ENCODE measurements at places on chromosomes 5 and 9.

GRCh38 chr5:72224946-72225463 lies 95.0 kb downstream of the MRPS27 start:
- no peak for DNase-seq

DNA sequence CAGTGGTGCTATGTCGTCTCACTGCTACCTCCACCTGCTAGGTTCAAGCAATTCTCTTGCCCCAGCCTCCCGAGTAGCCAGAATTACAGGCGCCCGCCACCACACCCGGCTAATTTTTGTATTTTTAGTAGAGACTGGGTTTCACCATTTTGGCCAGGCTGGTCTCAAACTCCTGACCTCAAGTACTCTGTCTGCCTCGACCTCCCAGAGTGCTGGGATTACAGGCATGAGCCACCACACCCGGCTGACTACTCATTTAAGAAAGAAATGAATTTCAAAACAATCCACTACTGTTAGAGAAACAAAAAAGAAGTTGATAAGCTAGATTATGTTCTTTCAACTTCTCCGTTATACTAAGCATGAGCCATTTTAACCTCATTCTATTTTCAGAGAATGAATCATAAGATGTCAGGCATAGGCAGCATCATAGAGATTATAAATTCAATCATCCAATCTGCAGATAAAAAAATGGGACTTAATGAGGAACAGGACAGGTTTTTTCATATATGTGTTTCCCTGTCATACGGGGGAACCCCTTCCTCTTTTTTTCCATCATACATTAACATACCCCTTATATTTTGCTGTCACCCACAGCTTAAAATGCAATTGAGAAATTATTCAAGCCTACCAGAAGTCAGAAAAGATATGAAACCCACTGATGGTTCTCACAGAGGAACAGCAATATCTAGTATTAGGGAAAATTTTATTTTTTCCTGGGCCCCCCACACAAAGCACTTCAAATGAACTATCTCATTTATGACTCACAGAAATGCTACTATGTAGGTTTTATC lies 26.5 kb upstream of the ADRB2 start:
- DNase-seq: no peak

DNA sequence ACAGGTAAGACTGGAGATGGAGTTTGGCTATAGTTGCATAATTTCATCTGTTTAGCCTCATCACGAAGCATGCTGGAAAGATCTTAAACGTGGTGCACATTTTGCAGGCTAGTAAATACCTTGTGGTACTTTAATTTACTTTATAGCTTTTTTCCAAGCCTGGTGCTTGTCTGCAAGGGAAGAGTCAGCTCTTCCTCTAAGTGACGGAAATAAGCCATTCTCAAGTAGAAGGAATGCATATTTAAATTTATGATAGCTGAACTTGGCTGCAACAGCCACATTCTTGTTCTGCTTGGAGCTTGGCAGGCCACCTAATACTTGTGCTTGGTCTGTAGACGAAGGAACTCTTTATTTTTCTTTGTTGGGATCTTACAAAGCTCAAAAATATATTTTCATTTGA lies 188.0 kb upstream of the PIK3R1 start:
- peak; percentile 50 for DNase-seq

- peak; percentile 29 for DNase-seq
Observed at GRCh38 chr5:158406884-158407823, 548.2 kb upstream of the CLINT1 start.

GRCh38 chr5:80967500-80968181 lies 7.5 kb downstream of the RASGRF2 start:
- peak; percentile 57 for DNase-seq

DNA sequence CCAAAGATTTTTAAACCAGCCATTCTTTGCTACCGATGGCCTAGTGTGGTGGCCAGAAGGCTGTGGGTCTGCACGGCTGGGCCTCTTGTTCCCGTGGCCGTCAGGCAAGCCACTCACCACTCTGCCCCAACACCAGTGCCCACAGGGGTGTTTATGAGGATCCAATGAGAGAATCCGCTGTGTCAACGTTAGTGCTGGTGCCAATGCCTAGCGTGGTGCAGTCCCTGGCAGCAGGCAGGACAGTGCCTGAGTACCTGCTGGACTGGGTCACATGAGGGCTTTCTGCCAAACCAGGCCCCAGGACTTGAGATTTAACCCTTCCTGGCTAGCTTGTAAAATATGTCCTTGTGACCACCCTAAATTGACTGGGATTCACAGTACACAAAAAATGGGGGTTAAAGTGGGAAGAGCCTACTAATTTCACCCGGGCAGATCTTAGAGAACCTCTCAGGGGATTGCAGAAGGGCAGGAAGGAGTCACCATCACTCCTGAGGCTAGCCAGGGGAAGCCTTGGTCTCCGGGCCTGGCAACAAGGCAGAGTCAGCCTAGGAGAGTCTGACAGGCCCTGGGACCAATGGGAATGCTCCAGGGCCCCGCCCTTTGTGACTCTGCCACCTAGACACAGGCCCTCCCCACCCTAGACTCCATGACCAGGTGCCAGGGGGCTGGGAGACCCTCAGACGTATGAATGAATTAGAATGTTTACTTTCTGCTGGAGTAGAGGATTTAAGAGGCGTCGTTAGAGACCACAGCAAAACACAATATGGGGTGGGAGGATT lies 63.2 kb upstream of the FSTL4 start:
- DNase-seq: no peak

DNA sequence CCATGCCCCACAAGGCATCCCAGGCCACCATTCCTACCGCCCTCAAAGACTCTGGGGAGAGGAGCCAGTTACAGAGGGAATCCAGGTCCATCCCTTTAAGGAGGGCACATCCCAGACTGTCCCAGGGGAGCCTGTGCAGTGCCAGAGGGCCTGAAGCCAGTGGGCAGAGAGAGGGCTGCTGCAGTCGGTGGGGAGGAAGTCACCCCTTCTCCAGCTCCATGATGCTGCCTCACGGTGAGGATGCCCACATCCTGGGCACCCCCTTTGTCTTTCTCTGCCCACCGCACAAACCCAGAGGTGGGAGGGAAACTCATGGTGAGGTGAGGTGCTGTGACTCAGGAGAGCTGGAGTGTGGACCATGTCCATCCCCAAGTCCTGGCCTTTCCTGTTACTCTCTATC lies 26.2 kb upstream of the ANKRD33B start:
- no peak for DNase-seq

DNA sequence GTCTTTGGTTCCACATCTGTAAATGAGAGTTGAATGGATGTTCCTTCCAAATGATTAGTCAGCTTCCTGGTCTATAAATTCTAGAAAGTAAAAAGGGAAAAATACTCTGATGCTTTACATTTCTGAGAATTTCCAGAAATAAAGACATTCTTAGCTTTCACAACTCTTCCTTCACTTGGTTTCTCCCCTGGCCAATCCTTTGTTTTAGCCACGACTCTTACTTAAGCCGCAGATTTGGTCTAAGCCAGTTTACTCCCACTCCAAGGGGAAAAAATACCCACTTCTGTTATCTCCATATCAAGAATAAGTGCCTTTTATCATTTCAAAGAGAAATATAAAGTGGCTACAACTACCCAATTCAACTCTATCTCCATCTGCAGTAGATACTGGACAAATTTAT lies 29.7 kb downstream of the PWWP2A start:
- no peak for DNase-seq

GRCh38 chr9:89519366-89519805 lies 21.5 kb upstream of the SEMA4D start:
- DNase-seq: peak; percentile 5

- no peak for DNase-seq
Observed at GRCh38 chr9:137397675-137398423, 25.1 kb downstream of the EXD3 start.

GRCh38 chr5:137431051-137431450 lies 68.1 kb downstream of the SPOCK1 start:
- DNase-seq: no peak

DNA sequence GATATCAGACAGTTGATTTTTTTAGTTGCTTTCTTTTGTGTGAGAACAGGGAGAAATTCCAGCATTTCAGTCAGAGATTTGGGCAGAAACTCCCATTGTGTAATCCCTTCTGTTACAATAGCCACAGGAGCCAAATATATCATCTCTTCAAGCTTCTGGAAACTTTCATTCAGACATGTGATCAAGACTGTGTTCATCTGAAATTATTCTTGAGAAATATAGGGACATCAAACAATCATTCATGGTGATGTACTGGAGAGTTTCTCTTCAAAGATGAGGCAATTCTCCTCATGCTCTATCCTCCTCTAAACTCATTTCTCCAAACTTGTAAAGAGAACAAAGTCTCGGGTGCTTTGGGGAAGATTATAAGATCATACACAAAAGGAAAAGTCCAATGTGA lies 35.2 kb upstream of the CSNK1G3 start:
- no peak for DNase-seq

- DNase-seq: no peak
Observed at GRCh38 chr5:172093965-172094364, 87.5 kb upstream of the FBXW11 start.

GRCh38 chr5:40674661-40675235 lies 5.0 kb upstream of the PTGER4 start:
- no peak for DNase-seq

- no peak for DNase-seq
Observed at GRCh38 chr5:170361116-170361515, 28.1 kb downstream of the KCNMB1 start.

DNA sequence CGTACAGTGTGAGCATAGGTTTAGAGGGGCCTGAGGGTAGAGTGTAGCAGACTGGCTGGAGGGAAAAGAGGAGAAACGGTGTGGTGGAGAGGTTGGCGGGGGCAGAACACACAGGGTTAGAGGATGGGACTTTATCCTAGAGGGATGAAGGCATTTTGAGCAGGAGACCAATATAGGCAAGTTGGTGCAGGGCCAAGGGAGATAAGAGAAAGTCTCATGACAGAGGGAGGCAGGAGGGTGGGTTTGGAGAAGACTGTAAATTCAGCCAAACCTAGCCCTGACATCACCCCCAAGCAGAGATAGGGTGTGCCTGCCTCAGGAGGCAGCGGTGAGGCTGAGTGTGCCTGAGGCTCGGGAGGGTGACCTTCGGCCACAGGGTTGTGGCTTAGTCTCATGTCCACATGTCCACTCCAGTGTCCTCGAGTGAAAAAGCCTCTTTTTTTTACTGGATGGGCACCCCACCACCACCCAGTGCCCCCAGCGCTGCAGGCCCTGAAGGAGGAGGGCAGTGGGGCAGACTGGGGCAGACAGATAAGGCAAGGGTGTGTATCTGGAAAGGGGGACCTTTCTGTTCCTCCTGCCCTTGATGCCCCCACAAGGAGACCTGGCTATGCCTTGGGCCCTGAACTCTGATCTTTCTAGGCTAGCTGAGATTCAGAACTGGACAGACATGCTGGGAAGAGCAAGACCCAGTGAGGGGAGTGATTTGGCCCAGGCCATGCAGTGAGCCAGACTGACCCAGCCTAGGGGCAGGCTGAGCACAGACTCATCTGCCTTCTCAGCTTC lies 108.7 kb downstream of the RGS3 start:
- DNase-seq: no peak

DNA sequence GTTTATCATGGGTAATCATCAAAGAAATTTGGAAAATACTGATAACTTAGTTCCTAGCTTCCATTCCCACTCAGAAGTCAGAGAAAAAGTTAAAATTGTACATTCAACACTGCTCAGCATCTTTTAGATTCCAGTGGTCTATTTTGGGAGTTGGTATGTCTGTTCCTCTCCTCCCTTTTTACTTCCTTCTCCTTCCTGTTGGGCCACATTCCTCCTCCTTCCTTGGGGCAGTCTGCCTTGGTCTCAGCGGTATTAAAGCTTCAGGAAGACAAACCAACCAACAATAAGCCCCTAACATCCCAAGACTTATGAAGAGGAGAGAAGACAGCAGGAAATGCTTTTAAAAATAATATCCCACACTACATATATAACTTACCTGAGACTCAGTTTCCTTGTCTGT lies 49.9 kb upstream of the SSBP2 start:
- no peak for DNase-seq

- DNase-seq: no peak
Observed at GRCh38 chr9:133680976-133681657, 45.0 kb downstream of the DBH start.

DNA sequence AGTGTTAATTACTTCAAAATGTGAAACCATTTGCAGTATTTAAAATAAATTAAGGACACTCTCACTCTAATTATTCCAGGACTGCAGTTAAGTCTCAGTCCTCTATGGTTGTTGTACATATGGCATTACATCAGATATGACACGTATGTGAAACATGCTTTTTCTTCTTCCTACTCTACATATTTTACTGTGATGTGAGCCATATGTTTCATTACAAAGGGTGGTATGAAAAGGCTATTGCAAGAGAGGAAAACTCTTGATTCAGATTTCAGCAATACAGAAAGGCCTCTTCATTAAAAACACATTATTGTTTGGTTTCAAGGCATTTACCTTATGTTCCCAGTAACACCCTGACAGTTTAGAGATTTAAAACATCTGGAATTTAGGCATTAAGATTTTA lies 964.5 kb upstream of the DMAC1 start:
- no peak for DNase-seq

DNA sequence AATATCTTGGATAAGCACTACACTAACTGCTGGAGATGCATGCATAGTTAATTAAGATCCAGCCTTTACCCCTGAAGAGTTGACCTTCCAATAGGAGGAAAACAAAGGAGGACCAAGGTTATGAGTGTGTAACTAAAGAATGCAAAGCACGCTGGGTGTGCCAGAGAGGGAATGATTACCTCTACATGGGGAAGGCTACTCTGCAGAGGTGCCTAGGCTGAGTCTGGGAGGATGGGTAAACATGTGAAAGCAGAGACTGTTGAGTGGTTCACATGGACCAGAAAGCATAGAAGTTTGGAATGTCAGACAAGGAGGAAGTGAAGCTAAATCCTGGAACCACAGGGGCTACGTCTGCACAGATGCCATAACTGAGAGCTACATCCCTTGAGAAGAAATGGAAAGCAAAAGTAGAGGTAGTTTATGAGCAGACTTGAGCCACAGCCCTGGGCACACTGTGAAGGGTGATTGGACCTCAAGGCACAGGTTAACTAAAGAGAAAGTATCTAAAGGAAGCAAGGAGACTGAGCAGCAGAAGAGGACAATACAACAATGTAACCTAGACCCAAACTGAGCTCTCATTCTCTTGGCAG lies 176.2 kb downstream of the DENND1A start:
- no peak for DNase-seq

DNA sequence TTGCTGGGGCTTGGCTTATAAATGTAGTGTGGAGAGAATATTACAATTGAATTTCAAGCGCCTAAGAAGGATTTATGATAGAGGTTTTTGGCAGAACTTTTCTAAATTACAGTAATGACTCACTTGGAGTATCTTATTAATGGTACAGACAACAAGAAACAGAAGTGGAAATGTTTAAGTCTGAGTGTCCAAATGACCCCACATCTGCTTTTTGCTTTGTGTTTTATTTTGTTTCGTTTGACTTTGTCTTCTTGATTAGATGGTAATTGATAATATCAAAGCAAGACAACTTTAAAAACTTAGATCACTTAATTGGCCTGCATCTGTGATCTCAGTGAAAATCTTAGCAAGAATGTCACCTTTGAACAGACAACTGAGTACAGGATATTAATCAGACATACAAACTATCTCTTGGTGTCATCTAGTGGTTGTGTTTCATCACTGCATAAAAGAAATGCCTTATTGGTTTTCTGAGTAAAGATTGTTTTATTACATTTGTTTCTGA lies 577.4 kb downstream of the ISL1 start:
- DNase-seq: no peak

- DNase-seq: no peak
Observed at GRCh38 chr9:75891771-75892215, 1.3 kb downstream of the PCSK5 start.
